ENCODE measurements at places on chromosomes 13 and 19. TPM values are rescaled to one million over a fixed set of nuclear protein-coding genes. Genes with fewer than 3 reads are reported as not detected.

TMEM59L gene
- not detected for total RNA-seq

ANKRD10 gene
- total RNA-seq = 163 TPM

EMP3 gene
- 229 TPM for total RNA-seq

SPC24 gene
- total RNA-seq = 6.7 TPM

BABAM1 gene
- total RNA-seq = 79.2 TPM

CLDN10 gene
- 26.1 TPM for total RNA-seq

CGB5 gene
- not detected for total RNA-seq

ZNF132 gene
- total RNA-seq = 5.9 TPM

C13orf42 gene
- not detected for total RNA-seq

KIR2DL1 gene
- total RNA-seq = not detected

MARK4 gene
- total RNA-seq = 13.5 TPM

DNA sequence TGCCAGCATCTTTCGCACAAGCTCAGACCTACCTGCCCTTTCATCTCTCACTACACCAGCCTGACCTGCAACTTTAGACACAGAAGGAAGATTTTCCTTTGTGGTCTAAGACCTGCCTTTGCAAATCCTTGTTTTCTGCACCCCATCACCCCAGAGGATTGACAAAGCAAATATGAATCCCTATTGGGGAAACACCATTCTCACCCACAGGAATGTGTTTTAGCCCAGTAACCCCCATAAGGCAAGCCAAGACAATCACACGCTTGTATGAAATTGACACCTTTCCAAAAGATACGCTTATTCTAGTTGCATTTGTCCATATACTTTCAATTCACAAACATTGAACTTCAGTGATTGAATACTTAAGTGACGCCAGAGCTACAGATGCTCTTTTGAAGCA, 55.7 kb downstream of the SPATA13 start:
- DNase-seq = no peak

GRCh38 chr19:33689868-33690267, 68.1 kb downstream of the CHST8 start:
- DNase-seq = no peak

- peak; percentile 86 for DNase-seq
Measured at GRCh38 chr13:42991898-42992763, at the start of gene EPSTI1. Gene EPSTI1, minus strand, starts transcription at chr13:42992241. Its CDS starts 76 bp downstream, at chr13:42992165.

DNA sequence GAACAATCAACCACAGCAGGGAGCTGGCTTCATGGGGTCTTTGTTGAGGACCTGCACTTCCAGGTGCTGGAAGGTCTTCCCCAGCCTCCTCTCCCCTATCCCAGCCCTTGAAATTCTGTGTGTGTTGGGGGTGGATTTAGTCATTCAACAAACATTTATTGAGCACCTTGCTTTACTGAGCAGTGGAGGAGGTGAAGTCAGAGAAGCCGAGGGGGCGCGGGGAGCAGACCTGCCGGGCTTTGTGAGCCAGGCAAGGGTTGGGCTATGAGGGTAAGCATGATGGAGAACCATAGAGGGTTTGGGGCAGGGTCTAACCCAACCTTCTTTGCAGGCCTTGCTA, 3.5 kb upstream of the C19orf85 start:
- no peak for DNase-seq

DNA sequence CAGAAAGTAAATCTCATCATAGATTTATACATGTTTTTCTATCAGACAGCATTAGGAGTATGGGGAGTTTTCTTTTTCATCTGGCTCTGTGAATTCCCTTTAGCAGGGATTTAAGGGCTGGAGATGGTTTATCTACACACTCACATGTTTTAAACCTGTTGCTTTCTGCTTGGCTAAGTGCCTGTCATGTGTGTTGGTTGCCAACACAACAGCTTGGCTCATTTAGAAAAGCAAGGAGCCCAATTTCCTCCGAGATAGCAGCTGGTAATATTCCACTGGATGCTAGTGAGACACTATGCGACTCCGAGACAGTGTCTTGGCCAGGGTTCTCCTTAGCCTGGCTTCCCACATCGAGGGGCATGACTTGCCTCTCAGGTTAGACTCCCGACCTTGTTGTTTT, 83.3 kb downstream of the KLF5 start:
- no peak for DNase-seq

- no peak for DNase-seq
Measured at GRCh38 chr19:51103926-51104341, 4.3 kb downstream of the CTU1 start.

DNA sequence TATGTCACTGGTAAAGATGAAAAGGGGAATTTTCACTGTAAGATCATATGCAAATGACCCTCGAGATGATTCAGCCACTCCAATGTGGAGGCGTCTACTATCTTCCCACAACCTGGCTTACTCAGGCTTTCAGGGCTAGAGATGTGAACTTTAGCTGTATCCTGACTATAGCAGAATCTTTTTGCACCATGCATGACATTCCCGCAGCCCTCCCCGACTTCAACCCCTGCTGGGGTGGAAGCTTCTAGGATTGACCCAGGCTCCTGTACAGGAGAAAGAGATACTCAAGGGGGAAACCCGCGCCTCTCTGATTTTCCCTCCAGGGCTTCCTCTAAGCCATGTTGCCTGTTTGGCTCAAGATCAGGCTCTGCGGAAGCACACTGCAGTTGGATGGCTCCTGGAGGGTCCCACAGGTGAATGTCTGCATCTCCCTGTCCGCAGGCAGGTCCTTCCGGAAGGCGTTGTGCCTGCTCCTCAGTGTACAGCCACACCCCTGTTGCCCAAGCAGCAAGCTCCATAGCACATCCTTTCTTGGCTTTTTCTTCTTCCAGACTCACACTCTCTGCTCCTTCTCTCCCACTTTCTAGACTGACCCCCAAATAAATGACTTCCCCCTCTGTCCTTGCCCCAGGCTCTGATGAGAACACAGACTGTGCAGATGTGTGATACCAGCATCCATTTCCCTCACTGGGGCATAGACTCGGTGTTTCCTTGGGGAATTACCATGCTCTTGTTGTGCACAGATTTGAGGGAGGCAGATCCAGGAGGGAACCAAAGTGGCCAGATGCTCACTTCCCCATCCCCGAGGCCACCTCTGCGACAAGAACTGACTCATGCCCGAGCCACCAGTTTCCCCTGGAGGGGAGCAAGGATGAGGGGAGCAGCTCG, 29.1 kb upstream of the POP4 start:
- DNase-seq = no peak

DNA sequence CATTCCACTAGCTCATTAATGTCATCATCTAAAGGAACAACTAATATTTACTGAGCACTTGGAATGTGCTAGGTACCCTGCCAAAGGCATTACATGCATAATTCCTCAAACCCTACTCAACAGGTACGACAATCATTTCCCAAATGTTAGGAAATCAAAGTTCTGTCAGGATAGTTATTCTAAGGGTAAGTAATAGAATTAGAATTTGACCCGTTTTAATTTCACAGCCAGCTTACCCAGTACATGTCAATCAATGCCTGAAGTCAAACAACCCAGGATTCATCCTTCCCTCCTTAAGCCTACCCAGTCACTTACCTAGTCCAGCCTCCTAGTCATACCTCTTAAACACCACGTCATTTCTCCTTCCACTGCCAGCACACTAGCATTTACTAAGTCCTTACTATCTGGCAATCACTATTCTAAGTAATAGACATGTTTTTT, 2.4 kb downstream of the LNX2 start:
- DNase-seq = no peak

DNA sequence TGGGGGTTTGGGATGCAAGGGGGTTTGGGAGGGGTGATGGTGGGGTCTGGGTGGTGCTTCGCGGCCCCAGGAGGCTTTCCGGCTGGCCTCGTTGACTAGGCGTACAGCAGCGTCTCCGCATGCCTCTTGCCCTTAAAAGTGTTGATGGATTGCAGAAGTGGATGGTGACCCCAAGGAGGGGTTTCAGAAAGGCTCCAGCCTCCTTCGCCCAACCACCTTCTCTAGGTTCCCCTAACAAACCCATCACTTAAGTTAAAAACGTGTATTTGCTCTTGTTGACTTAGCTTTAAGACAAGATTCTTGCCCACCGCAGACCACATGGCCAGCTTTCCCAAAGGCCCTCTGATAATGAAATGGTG, 8.1 kb upstream of the TSHZ3 start:
- peak; percentile 3 for DNase-seq

DNA sequence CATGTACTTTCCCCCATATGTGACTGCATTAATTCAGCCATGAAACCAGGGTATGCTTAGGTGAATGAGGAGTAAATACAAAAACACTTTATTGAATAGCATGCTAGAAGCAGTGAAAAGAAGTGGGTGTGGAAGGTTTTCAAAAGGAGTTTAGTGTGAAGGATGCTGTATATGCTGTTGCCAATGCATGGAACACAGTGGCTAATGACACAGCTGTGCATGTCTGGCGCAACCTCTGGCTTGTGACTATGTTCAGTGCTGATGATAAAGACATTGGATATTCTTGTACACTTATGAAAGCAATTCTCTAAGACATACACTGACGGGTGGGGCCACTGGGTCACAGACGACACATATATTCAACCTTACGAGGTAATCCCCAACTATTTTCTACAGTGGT, 55.2 kb downstream of the SOX21 start:
- DNase-seq = no peak

DNA sequence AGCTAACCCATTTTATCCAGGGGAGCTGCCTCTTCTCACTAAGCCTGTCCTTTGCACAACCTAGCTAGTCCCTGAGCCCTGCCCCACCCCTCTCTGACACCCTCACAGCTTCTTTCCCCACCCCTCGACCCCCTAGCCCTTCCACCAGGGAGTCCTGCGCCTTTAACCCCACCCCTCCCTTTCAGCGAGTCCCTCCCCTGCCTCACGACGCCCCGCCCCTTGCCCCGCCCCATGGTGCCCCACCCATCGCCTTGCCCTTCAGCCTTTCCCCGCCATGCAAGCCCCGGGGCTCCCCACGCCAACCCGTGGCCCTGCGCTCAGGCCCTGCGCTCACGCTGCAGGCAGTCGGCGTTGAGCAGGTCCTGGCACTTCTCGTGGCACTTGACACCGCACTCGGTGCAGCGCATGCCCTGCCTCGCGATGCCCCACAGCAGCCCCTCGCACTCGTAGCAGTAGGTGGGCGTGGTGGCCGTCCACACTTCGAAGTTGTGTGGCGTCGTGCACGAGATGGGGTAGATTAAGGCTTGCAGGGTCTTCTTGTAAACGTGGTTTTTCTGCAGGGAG, 40.0 kb downstream of the UNC13A start:
- no peak for DNase-seq

DNA sequence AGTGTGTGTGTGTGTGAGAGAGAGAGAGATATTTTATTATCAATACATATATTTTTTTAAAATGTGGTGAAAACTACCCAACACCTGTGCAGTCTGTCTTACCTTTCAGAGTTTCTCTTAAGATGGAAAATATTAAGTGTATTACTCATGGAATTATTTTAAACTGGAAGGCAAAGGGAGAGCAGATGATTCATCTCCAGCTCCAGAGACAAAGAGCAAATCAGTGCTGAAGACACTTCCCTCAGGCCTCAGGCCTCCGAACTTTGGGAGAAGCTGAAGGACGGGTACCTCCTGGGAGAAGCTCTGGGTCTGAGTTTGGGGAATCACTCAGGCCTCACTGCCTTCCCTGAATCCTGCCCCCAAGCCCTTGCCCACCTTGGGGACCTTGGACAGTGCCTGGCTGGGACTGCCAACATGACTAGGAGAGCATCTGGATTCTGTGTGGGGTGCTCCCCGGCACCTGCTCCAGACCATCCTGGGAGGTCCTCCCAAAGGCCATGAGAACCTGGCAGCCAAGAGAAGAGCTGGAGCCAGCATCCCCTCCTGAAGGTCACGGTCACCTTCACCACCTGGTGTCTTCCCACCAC, 170.4 kb upstream of the UBL3 start:
- no peak for DNase-seq

DNA sequence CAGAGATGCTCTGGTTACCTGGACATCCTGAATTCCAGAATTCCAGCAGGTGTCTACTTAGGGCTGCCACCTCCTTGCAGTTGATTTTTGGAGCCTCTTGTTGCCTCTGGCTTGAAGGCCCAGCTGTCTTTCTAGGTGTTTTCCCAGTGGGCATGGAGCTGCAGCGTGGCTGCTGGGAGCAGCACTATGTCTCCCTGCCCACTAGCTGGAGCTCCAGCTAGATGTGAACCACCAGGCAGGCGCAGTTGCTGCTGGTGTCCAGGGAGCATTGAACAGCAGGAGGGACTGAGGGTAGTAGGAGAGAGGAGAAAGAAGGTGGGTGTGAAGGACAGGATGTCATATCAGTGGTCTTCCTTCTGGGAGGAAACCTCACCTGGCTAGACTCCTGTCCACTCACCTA, 9.9 kb upstream of the SELENOW start:
- no peak for DNase-seq

- DNase-seq = no peak
Measured at GRCh38 chr19:54551950-54552912, 21.4 kb upstream of the LILRA2 start.

- no peak for DNase-seq
Measured at GRCh38 chr19:1285737-1286360, at the start of gene EFNA2. Gene EFNA2, plus strand, starts transcription at chr19:1285873. Its CDS starts 296 bp downstream, at chr19:1286169.

DNA sequence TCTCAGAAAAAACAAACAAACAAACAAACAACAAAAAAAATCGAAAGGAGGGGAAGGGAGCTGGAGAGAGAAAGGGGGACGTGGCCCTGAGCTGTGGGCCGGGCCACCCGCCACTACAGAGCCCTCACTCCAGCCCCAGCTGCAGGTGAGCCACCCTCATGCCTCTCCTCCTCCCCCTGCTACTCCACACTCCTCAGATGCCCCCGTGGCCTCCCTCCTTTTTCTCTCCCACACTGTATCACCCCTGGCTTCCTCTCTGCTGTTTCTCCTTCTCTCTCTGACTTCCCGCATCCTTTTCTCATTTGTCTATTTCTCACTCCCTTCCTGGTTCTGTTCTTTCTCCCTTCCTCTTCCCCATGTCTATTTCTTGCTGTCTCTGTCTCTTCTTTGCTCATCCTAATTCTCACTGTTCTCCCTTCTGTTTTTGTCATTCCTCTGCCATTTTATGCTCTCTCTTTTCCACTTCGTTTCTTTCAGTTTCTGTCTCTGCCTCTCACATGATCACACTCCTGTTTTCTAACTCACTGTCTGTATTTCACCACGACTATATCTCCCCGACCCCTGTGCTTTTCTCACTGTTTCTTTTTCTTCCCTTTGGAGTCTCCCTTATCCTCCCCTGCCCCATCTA, 2.7 kb downstream of the KLK2 start:
- no peak for DNase-seq

DNA sequence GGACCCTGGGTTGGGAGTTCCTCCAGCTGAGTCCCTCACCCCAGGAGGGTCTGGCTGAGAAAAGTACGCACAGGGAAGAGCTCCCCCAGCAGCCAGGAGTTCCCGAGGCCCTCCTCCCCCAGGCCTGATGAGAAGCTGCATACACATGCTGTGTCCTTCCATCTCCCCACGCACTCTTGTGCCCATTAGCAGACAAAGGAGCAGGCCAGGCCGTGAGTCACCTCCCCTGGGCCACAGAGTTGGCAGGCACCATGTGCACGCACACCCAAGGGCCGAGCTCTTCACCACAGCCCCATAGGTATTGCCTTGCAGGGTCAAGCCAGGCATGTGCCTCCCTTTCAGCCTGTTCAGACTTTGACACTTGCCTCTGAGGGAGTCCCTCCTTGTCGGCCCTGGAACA, 17.5 kb downstream of the MAU2 start:
- DNase-seq = no peak

GRCh38 chr13:23069566-23069965, 111.2 kb upstream of the SGCG start:
- DNase-seq = no peak

- no peak for DNase-seq
Measured at GRCh38 chr13:90686442-90686841, 661.0 kb upstream of the MIR17HG start.
